ENCODE measurements at places on chromosomes 3 and 15.

DNA sequence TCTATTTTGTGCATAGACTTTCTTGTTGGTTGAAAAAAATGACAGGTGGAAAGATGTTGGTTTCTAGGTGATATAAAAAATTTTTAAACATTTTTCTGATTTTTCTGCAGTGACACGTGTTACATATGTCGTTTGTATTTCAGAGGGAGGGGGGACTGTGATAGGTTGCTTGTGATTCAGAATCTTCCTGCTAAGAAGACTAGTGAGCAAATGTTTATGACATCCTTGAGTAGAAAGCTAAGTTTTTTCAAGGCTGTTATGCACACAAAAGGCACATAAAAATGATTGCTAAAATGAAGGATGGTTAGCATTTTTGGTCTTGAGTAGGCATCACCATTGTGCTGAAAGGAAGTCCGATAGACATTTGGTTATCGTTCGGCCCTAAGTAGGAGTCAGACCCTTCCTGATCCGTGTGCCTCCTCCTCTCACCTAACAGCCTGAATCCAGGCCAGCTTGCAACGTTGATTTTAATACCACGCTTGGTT lies 1.5 kb downstream of the ZNF639 start:
- DNase-seq, result no peak

GRCh38 chr3:124965413-124965812 lies 30.9 kb upstream of the MUC13 start:
- DNase-seq, result no peak

GRCh38 chr15:57053470-57053869 lies 135.0 kb downstream of the TCF12 start:
- no peak for DNase-seq

- no peak for DNase-seq
Measured at GRCh38 chr3:24972491-24972890, 455.6 kb upstream of the RARB start.

DNA sequence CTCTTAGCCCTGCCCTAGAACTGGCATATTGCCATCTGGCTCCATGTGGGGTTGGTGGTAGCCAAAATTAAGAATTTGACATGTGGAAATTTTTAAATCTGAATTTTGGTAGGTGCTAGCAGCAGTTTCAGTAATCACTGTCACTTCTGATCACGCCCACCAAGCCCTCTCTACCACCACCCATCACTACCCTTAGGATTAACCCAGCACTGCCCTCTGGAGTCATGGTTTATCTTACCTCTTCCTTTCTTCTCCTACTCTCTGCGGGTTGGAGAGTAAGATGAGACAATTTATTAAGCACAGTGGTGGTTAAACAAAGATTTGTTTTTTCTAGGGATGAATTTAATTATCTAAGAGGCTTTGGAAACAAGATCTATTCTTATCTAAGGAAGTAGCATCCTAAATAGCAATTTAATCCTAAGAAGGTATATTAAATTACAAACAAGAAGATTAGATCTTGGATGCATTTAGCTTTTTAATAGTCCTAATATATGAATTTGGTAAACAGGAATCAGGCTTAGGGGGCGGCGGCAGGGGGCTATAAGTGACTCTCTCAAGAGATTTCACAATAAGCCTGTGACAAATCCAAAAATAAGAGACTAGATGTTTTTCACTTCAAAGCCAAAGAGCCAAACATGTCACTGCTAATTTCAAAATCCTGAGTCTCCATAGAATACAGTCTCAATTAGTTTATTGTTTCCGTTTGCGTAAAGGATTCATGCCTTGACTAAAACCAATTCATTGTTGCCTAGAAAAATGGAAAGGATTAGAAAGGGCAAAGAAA lies 498.4 kb upstream of the UBE2E2 start:
- DNase-seq, result no peak

DNA sequence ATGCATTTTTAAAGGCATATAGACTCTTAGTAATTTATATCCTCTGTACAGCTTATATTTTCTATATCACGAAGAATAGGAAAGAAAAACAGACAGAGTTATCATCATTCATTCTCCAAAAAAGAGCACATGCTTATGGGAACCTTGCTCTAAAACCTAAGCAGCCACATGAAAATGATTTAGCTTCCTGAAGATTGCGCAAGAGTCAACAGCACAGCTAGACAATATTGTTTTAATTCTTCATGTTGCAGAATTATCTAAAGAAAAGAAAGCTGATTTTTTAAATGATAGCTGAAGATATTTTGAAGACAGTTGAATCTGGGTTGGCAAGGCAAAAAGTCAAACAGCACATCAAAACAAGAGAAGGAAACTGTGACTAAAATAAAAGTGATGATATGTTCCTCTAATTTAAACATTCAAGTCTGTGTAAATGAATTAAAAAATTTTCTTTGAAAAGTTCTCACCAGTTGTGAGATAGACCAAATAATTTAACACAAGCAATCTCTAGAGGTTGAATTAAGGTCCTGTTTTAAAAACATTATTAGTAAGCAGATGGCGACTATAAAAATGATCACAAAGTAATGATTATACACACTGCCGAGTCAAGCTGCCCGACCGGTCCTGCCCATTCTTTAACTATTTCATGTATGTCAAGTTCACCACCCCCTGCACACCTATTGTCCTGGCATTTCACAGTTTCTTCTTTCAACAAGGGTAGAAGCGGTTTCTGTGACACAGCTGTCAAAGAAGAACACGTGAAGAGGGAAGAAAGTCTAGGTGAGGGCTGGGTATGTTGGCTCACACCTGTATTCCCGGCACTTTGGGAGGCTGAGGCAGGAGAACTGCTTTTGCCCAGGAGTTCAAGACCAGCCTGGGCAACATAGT lies 74.2 kb upstream of the BHLHE40 start:
- no peak for DNase-seq

DNA sequence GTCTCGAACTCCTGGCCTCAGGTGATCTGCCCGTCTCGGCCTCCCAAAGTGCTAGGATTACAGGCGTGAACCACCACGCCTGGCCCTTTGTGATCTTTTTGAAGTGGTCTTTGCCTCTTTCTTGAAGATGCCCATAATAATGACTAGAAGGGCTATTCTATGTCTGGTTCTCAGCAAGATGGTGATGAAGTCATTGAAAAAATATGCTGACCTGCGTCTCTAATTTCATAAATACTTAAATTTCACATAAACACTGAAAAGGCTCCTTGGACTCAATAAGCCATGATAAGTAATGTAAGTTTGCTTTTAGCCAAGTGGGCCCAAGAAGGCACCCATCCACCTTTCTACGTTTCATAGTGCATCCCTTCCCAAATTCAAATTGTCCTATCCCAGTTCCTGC lies 775 bp upstream of the MAPK6 start:
- no peak for DNase-seq

- no peak for DNase-seq
Measured at GRCh38 chr3:148911173-148911572, 46.1 kb downstream of the CPA3 start.

DNA sequence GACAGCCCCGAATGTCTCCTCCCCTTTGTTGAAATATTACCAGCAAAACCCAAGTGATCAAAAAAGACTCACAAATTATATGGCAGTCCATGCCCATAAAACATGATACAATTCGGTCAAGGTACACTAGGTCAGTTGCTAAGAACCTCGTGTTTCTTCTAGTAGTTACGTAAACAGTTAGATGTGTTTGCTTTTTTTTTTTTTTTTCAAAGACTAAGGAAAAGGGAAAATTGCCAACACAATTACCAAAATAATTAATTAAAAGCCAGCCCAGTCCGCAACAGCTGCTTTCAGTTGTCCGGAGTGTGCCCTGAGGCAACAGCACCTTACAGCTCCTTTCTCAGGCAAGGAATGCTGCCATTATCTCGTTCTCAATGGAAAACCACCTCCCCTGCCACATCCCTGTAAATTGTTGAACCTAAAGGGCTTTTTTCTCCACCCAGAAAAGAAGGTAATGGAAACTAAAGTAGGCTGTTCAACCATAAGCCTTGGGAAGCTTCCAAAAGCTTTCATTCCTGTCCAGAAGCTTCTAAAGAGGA lies 129.2 kb upstream of the TSC22D2 start:
- DNase-seq, result no peak

- no peak for DNase-seq
Measured at GRCh38 chr3:12687948-12688347, 24.0 kb upstream of the RAF1 start.

- no peak for DNase-seq
Measured at GRCh38 chr3:53171064-53171418, 10.0 kb downstream of the PRKCD start.

GRCh38 chr15:101127506-101128076 lies 124.3 kb downstream of the CHSY1 start:
- DNase-seq, result peak; percentile 60

GRCh38 chr3:64234571-64234970 lies 9.3 kb upstream of the PRICKLE2 start:
- no peak for DNase-seq

GRCh38 chr3:126747768-126748167 lies 43.7 kb downstream of the CHCHD6 start:
- no peak for DNase-seq

DNA sequence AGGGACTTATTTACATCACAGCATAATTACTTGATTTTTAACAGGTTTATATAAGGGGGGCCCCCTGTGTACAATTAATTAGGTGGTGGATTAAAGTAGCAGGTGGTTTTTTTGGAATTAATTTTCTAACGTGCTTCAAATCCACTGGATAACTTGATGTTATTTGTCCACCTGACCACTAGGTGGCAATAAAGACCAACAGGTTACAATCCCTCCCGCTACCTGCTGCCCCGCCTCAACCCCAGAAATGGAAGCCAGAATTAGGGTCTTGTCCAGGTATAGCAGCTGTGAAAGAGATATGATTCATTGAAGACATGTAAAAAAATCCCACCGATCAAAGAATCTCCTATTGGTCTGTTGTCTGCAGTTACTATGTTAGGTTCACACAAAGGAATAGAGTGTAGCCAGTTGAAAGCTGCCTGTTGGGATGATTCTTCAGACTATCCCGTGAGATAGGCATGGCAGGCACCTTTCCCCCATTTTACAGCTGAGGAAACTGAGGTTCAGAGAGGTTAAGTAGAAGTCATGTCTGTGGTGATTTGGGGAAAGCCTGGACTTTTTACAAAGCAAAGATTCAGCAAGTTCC lies 44.0 kb downstream of the MFSD1 start:
- DNase-seq, result peak; percentile 5

GRCh38 chr3:160340351-160340750 lies 58.7 kb downstream of the IFT80 start:
- DNase-seq, result no peak

- no peak for DNase-seq
Measured at GRCh38 chr3:88231207-88231606, 81.4 kb downstream of the C3orf38 start.

GRCh38 chr15:73440571-73440970 lies 2.4 kb upstream of the REC114 start:
- no peak for DNase-seq

DNA sequence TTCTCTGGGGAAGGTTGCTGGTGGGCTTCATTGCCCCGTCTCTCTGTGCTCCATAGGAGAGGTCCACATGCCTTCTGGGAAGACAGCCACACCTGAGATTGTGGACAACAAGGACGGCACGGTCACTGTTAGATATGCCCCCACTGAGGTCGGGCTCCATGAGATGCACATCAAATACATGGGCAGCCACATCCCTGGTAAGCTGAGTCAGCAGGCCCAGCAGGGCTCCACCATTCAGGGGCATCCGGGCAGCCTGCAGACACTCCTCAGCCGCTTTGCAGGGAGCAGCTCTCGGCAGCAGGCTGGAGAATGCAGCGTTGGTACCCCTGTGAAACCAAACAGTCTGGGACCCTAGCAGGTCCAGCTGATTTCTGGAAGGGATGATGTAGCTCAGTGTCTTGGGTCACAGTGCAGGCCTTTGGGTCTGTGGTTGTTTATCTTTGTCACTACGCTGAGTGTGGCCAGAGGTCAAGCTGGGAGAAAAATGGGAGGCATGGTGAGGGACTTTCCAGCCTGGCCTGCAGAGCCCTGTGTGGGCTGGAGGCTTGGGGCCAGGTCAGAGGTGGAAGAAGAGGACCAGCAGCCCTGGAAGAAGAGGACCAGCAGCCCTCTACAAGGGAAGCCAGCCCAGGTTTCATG lies 67.2 kb downstream of the DNASE1L3 start:
- DNase-seq, result no peak

DNA sequence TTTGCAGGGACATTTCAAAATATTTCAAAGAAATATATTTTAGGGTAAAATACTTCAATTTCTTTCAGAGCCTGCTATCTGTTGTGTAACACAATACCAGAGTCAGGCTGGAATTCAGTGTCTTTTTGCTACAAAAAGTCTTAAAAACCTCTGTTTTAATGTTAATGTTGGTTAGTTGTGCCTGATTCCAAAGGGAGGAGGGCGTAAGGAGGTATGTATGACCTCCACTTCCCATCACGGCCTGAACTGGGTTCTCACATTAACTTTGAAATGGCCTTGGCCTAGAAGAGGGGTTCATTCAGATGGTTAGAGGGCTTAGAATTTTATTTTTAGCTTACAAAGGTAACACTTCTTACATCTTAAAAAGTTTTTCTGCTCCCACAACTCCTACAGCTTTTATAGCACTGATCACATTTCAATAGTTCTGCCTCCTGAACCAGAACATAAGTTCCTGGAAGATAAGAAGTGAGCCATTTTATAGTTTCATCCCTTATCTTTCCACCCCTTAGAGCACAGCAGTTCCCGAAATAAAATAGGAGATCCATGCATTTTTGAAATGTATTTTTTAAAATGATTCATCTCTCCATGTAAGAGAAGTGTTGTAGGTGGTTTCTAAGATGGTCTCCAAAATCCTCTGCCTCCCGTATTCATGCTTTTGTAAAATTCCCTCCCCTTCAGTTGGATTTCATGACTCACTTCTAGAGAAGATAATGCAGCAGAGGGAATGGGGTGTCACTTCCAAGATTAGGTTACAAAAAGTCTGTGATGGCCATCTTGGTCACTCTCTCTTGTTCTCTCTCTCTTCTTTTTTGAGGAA lies 543.1 kb upstream of the NECTIN3 start:
- DNase-seq, result no peak

DNA sequence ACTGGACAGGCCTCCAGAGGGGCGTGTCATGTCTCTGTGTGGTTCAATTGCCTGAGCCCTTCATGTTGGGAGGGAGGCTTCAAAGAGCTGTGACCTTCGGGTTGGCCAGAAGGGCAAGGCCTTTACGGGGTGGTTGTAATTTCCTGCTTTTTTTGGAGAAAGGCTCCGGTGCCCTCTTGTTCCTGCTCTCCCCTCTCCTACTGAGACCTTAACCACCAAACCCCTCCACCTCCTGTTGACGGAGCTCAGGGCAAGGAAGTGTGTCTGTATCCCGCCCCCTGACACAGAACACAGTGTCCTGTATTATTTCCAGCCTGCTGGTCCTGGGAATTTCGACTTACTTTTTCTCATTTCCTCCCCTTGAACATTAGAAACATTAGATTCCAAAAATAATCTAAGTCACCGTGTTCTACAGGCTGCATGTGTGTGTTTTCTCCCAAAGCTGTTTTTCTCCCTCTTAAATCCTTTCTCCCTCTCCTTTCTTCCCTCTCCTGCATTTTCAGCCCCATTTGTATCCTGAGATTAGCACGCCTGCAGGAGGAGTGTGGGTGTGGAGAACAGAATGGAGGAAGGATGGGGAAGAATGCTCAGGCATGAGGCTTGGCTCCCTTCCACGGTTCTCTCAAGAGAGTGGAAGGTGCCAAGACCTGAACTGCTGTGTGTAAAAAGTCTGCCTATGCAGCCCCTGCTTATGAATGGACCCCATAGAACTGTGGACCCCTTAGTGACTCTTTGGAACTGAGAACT lies 285.4 kb upstream of the ROPN1 start:
- DNase-seq, result no peak

All from globus pallidus (tissue), 1 donor.